ENCODE measurements at places on chromosomes 16 and 17. TPM values are rescaled to one million over a fixed set of nuclear protein-coding genes. Genes with fewer than 3 reads are reported as not detected.

C17orf78 gene
- total RNA-seq: not detected

GCGR gene
- not detected for total RNA-seq

HOXB2 gene
- total RNA-seq: 21.5 TPM

ZACN gene
- 0.14 TPM for total RNA-seq

KRTAP2-2 gene
- total RNA-seq: not detected

ST6GALNAC1 gene
- 5.2 TPM for total RNA-seq

OR1A1 gene
- total RNA-seq: not detected

MYH13 gene
- not detected for total RNA-seq

CX3CL1 gene
- total RNA-seq: not detected

MYADML2 gene
- total RNA-seq: not detected

Measured in activated naive CD4-positive, alpha-beta T cell treated with anti-CD3 and anti-CD28 coated beads, Interleukin-2, amount 10 ng/mL, durations not matched to agents 5 hours and 36 hours (primary cell).